ENCODE measurements at places on chromosomes 11 and 22.

- peak; percentile 33 for DNase-seq
Measured at GRCh38 chr11:63761931-63762653, 6.5 kb downstream of the ZFTA start.

- no peak for DNase-seq
Measured at GRCh38 chr11:94449437-94449836, 44.2 kb downstream of the MRE11 start.

DNA sequence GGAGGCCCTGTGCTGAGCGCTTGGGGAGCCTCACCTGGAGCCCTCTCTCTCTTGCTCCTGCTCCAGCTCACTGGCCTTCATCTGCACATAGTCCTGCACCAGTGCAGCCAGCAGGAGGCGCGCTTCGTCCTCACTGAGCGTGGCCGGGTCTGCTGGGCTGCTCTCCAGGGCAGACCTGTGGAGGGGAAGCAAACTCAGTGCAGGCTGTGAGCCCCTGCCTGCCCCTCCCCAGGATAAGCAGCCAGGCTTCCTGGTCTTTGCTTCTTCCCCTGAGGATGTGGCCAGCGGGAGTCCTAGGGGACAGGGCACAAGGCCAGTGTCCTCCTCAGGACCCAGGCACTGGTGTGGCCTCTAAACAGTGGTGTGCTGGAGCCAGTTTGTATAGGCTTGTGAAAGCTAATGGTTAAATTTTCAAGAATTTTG, 2.2 kb downstream of the CALCA start:
- no peak for DNase-seq

DNA sequence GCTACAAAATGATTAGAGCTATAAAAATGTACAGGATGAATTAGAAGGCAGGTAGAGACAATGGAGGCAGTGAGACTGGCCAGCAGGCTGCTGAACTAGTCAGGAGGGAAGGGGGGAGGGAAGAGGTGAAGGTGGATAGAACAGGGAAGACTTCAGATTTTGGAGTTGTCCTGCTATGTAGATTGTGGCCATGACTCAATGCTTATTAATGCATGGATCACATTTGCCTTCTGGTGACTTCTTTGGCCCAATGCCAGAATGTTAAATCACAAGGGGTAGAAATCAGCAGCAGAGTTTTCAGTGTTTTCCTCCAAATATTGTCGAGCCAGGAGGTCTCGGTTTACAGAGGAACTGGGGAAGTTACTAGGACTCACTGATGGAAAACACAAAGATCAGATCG, 346.6 kb downstream of the AASDHPPT start:
- DNase-seq: no peak

DNA sequence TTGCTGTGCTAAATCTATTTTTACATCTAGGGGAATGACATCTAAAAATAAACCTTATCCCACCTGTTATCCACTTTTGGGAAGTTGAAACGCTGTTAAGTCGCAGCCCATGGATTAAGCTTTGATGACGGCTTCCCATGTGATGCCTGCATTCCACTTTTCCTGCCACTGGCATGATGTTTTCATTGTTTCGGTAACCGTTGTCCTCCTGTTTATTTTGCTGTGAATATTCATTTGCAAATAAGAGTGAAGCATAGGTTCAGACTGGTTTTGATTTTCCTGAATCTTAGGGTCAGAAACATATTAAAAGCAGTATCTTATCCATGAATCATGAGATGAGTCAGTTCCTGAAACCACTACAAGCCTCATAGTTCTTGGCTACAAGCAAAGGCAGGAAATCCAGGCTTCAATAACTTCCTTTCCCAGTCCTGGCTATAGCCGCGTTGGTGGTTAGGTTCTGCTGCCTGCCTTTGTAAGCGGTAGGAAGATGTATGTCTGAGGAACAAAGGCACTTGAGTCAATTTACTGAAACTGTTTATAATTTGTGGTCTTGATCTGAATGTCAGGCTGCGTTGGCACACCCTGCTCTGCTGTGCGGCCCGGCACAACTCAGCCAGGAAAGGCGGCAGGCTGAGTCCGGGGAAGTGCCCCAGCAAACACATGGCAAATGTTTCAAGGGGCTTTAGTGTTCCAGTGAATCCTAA, 19.4 kb downstream of the TEAD1 start:
- DNase-seq: no peak

DNA sequence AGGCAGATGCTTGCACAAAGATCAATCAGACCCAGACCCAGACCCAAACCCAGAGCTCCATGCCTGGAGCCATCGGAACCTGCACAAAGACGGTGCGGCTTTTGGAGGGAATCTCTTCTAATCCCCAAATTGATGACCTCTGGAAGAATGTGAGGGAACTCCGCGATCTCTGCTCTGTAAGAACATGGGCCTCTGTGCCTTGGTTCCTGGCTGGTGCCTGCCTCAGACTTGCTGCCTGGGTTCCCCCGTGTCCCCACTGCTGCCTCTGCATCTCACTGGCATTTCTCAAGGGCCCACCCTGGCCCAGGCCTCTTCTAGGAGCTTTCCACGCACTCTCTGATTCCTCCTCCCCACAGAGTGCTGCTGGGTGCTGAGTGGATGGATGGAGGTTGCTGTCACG, 1044.4 kb downstream of the TBC1D22A start:
- DNase-seq: no peak
